Esophagus squamous epithelium (tissue), 5 donors: ENCODE measurements at places on chromosomes 4 and X. TPM values are rescaled to one million over a fixed set of nuclear protein-coding genes. Genes with fewer than 3 reads are reported as not detected.

- H3K27ac ChIP-seq: no peak overlapping the region
- H3K27me3 ChIP-seq: no peaks in the 10 kb centered on the region
- no peak for DNase-seq
- H3K4me1 ChIP-seq: peaks cover 36% of the 10 kb centered on the region
Measured at GRCh38 chr4:25635501-25635900, 20.1 kb upstream of the SLC34A2 start.

GRCh38 chr4:7894098-7894676 is 45.5 kb downstream of the AFAP1 start:
- no peak overlapping the region for H3K4me3 ChIP-seq
- no peaks in the 10 kb centered on the region for H3K36me3 ChIP-seq
- H3K4me1 ChIP-seq: peaks cover 3% of the 10 kb centered on the region
- no peak for DNase-seq
- H3K27ac ChIP-seq: peak overlapping the region; percentile 48

DNA sequence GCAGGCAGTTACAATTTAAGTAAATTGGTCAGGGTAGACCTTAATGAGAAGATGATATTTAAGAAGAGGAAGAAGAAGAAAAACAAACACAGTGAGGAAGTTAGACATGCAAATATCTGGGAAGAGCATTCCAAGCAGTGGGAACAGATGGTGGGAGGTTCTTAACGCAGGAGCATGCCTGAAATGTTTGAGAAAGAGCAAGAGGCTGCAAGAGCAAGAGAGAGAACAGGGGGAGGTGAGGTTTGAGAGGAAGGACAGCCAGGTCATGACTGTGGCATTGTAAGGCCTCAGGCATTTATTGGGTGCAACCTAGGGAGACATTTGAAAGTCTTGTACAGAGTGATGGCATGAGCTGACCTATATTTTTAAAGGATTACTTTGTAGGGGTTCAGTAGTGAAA is 136.0 kb downstream of the UGT8 start:
- no peak overlapping the region for H3K27ac ChIP-seq
- no peaks in the 10 kb centered on the region for H3K27me3 ChIP-seq
- H3K4me3 ChIP-seq: no peak overlapping the region
- no peak for DNase-seq
- no peaks in the 10 kb centered on the region for H3K4me1 ChIP-seq

The ATOH1 gene
- total RNA-seq: not detected

DNA sequence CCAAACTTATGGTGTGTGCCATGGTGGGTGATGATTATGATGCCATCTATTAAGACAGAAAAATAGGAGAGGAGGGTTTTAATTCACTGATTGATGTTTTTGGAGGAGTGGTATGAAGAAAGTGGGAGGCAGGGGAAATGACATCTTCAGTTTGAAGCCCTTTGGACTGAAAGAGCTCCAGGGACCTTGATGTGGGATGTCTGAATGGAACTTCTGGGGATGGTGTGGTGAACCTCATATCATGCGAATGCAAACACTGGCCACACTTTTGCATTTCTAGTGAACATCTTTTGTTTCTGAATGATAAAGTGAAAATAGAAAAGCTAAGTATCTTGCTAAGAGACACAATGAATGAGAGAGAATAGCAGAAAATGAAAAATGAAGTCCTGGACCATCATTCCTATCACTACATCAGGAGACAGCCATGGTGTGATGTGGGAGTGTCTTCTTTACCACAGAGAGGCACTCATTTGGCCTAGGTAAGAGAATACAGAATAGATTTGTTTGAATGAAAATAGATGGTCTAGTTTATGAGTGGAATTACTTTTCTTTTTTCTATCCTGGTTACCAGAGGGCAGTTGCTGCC is 123.5 kb downstream of the ZNF827 start:
- no peak overlapping the region for H3K4me3 ChIP-seq
- no peaks in the 10 kb centered on the region for H3K27me3 ChIP-seq
- no peak for DNase-seq
- H3K4me1 ChIP-seq: no peaks in the 10 kb centered on the region

The KIT gene
- 6.6 TPM for total RNA-seq

DNA sequence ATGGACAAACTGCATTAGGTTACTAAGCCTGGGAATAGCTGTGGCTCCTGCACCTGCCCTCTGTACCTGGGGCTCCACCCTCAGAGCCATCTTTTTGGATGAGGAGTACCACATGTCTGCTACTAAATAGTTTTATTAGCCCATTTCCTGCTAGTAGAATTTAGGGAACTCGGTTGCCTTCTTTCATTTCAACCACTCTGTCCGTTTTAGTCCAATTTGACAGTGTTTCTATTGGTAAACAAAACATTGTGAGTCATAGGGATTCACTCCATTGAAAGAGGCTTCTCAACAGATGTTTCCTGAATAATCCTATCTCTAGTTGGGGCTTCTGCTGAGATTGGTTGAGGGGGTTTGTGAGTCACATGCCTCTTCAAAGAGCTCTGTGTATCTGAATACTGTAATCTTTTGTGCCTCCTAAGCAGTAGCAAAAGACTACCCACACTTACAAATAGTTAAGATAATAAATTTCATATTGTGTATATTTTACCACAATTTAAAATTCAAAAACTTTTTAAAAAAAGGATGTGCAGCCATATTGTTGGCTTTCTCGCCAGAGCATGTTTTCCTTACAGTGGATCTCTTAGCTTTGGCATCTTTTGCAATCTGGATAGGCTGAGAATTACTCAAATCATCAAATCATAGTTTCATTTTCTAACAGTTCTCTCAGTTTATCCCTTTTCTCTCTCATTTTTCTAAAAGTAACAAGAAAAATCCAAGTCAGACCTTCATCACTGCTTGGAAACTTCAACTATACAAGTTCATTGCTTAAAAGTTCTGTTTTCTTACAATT is 9.9 kb downstream of the FAM200B start:
- no peak overlapping the region for H3K4me3 ChIP-seq
- no peak overlapping the region for H3K27ac ChIP-seq
- peaks cover 18% of the 10 kb centered on the region for H3K4me1 ChIP-seq
- DNase-seq: no peak

The P2RY10 gene
- not detected for total RNA-seq

The FGF2 gene
- total RNA-seq: 6.3 TPM

GRCh38 chrX:65073233-65073632 is 97.0 kb upstream of the ZC4H2 start:
- no peak overlapping the region for H3K4me3 ChIP-seq
- H3K4me1 ChIP-seq: no peaks in the 10 kb centered on the region
- no peaks in the 10 kb centered on the region for H3K27me3 ChIP-seq
- no peak for DNase-seq
